Placental pericyte (primary cell): ENCODE measurements at places on chromosomes 7 and 10. TPM values are rescaled to one million over a fixed set of nuclear protein-coding genes. Genes with fewer than 3 reads are reported as not detected.

The PAPOLB gene
- total RNA-seq = under 0.01 and 0.14 TPM in 2 replicates

The TET1 gene
- 7.3 and 8.1 TPM in 2 replicates for total RNA-seq

The MUC12 gene
- 0.43 TPM in 1 of 2 replicates, not detected in the other for total RNA-seq

The CCL26 gene
- total RNA-seq = 0.88 TPM in 1 of 2 replicates, not detected in the other

The PNLIPRP3 gene
- total RNA-seq = not detected in 2 replicates

The FGFR2 gene
- 2.6 TPM in 1 of 2 replicates, not detected in the other for total RNA-seq

The CYP26C1 gene
- 0.14 TPM in 1 of 2 replicates, not detected in the other for total RNA-seq

The HMX2 gene
- not detected in 2 replicates for total RNA-seq

The FGF8 gene
- not detected in 2 replicates for total RNA-seq

The BMPER gene
- total RNA-seq = 16.6 and 24.5 TPM in 2 replicates
